Fibroblast of pulmonary artery (primary cell): ENCODE measurements at places on chromosomes 6 and 20.
A peak's percentile ranks its signal among the peaks of the same experiment; 100 is the strongest.

DNA sequence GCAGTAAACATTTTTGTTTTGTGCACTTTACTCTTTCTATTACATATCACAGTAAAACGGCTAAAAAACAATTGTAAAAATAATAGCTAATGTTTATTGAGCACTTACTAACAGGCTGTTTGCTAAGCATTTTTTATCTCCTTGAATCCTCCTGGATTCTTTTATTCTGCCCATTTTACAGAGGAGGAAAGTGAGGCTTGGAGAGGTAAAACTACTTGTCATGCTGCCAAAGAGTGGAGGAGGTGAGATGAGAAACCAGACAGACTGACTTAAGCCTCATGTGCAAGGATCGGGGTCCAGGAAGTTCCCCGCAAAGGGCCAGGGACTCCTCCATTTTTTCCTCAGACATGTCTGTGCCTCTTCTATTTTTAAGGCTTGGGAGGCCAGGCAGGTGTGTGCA lies 63.6 kb downstream of the DLGAP4 start:
- no peak for DNase-seq

GRCh38 chr6:501891-502601 lies 110.5 kb downstream of the IRF4 start:
- DNase-seq = no peak

- no peak for DNase-seq
These were observed 85.2 kb upstream of the UFL1 start for GRCh38 chr6:96436398-96436797.

GRCh38 chr6:45988635-45989034 lies 27.0 kb downstream of the CLIC5 start:
- no peak for DNase-seq

DNA sequence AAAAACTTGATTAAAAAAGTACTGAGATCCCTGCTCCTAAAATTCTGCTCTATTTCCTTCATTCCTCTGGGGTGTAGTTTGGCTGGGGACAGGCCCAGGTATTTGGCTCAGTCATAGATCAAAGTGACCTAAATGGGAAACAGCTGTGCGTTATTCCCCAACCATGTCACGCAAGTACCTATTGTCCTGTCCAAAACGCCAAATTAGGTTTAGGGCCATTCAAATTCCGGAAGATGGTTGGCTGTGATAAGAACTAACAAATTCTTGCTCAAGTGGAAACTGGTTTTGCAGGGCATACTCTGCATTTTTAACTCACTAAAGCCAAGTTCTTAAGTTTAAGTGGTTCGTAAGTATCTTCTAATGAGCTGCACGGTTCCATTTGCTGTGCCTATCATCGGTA lies 147.6 kb upstream of the TMEM170B start:
- DNase-seq = no peak

DNA sequence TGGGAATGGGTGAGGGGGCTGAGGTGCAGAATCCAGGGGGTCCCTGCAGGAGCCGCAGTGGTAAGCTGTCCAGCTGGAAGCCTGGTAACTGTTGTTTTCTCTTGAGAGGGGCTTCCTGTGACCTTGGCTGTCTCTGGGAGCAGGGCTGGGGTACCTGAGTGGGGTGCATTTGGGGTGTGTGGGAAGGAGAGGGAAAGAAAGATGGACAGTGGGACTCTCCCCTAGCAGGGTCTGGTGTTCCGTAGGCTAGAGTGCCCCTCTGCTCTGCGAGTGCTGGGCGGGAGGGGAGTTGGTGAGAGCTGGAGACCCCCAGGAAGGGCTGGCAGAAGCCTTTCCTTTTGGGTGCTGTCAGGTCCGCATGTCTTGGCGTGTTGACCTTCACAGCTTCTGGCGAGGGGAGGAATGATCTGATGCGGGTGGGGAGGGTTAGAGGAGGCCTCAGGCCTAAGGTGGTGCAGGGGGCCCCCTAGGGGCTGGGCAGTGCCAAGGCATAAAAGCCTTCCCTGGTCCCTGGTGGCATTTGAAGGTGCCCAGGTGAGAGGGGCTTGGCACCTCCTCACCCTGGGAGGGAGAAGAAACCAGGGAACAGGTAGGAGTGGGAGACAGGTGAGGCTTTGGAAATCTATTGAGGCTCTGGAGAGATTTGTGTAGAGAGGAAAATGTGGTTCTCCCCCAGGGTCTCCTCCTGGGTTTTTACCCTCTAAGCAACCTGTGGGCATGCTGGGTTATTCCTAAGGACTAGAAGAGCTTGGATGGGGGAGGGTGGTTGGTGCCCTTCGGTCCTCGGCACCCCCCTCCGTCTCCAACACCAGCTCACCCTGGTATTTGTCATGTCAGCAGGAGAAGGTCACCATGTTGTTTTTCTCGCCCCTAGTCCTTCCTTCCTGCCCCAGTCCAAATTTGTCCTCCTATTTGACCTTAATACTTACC lies 3.3 kb downstream of the VEGFA start:
- peak; percentile 63 for DNase-seq

DNA sequence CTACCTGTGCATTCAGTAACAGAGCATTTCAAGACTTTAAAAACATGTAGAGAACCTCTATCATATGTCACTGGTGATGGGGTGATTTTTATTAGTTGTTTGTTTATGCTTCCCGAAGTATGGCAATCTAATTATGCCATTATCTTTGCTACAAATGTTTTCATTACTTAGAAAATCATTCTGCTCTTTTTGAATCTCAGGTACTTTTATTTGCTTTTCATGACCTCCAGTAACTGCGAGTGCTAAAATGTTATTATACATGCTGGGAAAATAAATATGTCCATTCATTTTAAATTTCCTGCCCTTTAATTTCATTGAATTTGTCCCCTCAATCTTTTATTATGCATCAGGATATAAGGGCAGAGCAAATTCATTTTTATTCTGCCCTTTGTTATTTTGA lies 515.7 kb downstream of the NKAIN2 start:
- no peak for DNase-seq

DNA sequence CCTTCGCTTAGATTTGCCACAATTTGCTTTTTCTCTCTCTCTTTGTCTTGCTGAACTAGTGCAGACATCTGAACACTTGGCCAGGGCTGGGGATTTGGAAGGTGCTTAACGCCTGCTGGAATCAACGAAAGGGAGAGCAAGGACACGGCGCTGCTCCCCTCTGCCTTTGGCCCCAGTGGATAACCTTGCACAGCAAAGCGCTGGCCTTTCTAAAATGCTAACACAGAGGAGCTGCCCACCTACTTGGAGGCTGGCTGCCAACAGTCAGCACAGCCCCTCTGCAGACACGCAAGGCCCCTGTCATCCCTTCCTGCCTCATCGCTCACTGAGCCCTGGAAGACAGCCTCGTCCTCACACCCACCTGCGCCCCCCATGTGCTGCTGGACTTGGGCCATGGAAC lies 37.5 kb downstream of the C20orf203 start:
- DNase-seq = peak; percentile 33

GRCh38 chr20:49729780-49730179 lies 16.1 kb upstream of the B4GALT5 start:
- DNase-seq = peak; percentile 62

- DNase-seq = peak; percentile 29
These were observed 36.8 kb downstream of the PTCHD4 start for GRCh38 chr6:48073976-48074767.

- DNase-seq = no peak
These were observed 66.6 kb downstream of the PREX1 start for GRCh38 chr20:48761023-48761785.

DNA sequence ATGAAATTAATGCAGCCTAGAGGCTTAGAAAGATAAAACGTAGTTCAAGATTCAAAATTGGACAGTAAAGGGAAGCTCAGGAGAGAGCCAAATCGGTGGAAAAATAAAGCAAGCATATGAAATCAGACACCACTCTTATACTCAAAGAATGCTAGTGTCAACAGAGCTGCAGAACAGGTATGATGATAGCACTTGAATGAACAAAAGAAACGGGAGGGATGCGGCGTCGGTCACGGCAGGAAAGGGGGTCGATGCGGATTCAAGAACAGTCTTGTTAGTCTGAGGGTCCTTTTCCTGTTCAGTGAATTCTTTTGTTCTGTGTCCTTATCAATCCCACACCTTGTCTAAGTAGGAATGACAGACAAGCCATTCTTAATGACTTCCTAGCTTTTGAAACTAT lies 114.4 kb downstream of the FOXC1 start:
- no peak for DNase-seq

- peak; percentile 37 for DNase-seq
These were observed 91.0 kb downstream of the BCKDHB start for GRCh38 chr6:80197474-80197873.

DNA sequence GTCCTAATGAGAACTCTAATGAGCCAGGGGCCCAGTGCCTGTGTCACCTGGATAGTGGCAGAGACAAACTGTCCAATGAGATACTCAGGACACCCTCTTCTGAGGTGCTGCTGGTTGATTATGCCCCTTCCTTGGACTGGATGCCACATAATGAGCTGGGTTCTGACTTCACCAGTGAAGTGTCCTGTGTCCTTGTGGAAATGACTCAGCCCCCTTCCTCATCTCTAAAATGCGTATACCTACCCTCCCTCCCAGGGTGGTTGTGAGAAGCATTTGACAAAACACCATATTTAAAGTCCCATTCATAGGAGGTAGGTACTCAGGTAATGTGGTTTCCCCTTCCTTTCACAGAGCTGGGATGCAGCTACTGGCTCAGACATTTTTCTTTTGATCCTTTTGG lies 28.4 kb upstream of the RNF24 start:
- no peak for DNase-seq

DNA sequence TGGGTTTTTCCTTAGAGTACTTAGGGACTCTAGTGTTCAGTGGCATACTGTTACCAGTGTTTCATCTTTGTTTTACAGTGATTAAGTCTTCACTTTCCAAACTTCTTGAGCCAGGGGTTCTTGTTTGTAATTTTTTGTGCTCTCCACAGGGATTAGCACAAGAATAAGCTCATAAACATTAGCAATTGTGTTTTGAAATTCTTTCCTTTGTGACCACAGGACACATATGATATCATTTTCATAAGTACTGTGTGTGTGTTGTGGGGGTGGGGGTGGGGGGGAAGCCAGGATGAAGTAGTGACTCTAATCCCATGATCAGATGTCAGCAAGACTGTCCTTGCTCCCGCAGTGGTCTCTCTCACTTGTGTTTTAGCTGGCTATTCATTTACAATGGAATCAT lies 101.5 kb upstream of the SCP2D1 start:
- no peak for DNase-seq

DNA sequence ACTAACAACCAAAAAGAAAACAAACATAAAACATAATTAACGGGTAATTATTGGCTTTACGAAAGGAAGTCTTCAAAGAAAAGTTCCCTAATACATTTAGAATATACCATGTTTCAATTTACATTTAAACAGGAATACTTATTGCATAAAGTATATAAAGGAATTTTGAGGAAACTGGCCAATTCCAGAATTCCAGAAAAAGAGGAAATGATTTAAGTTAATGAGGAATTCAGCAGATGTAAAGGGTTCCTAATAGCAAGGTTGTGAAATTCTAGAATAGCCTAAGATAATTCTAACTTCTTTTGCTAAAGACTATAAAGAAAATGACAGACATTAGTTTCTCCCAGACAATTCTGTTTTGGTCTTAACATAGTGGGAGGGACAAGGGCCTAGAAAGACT lies 35.0 kb downstream of the DTNBP1 start:
- DNase-seq = peak; percentile 36

DNA sequence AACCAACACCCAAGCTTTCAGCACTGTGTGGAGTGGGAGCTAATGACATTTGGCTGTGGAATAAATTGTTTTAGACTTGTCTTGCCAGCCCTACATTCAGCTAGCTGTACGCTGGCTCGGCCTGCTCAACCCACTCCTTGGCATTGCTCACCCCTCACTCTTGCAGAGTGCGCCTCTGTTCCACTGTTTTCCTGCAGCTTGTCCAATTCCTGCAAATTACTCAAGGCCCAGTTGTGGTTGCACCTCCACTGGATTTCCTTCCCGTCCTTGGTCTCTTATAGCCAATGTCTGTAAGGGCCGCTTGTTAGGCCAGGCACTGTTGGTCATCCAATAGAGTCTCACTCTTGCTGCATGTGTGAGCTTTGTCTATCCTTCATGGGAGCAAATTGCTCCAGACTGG lies 289.2 kb upstream of the RNF24 start:
- no peak for DNase-seq

DNA sequence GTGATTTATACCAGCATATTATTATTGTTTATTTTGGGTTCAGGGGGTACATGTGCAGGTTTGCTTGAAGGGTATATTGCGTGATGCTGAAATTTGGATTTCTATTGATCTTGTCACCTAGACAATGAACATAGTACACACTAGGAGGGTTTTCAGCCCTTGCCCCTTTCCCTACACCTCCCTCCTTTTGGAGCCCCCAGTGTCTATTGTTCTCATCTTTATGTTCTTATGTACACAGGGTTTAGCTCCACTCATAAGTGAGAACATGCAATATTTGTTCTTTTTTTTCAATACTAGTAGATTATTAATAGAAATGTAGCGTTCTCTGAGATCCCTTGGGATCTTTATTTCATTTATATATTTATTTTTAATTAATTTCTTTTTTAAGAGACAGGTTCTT lies 79.2 kb upstream of the MRAP2 start:
- DNase-seq = no peak

GRCh38 chr6:118248171-118248570 lies 299.9 kb upstream of the PLN start:
- DNase-seq = no peak

DNA sequence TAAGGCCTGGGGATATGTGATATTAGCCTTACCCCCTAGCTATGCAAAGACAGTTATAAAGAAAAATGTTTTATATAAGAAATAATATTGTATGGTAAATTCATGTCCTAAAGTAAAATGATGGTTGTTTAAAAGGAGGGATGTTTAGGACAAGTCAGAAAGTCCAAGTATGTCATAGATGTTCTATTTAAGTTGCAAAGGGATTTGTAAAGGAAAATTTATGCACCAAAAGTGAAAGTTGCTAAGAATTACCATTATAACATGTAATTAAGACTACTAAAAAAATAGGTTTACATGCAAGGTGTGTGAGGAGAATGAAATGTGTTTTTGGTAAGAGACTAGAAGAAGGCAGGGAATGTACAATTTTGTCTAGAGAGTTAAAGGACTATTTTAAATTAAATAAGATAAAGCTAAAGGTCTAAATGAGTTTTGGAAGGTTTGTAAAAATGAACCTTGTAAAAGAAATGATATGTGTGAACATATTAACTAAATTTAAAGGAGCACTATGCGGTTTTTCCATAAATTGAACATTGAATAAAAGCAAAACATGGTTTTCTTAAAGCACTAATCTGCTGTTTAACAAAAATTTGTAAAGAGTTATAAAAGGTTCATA lies 22.7 kb upstream of the GOPC start:
- no peak for DNase-seq

- no peak for DNase-seq
These were observed 372.1 kb upstream of the HS3ST5 start for GRCh38 chr6:114714836-114715507.

DNA sequence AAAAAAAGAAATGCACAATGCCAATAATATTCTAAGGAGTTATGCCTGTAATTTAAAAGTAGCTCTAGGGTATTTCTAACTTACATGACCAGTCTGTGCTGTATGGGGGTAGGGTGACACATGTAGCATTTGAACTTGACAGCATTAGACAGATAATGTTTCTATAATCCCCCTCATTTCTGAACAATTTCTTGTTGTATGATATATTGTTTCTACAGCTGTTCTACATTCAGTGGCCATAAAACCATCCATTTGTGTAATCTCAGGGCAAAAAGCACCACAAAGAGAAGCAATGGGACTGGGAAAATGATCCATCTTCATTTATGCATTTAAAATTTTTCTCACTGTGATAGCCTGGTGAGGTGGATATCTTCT lies 767.8 kb downstream of the TFAP2A start:
- DNase-seq = no peak
